Activated T-cell treated with anti-CD3 and anti-CD28 coated beads, Interleukin-2, amount 50 U/mL, for 72 hours (primary cell): ENCODE measurements at places on chromosomes 16 and 17.
A peak's percentile ranks its signal among the peaks of the same experiment; 100 is the strongest.

- DNase-seq = no peak
These were observed 214.6 kb downstream of the CCDC182 start for GRCh38 chr17:57530508-57530907.

DNA sequence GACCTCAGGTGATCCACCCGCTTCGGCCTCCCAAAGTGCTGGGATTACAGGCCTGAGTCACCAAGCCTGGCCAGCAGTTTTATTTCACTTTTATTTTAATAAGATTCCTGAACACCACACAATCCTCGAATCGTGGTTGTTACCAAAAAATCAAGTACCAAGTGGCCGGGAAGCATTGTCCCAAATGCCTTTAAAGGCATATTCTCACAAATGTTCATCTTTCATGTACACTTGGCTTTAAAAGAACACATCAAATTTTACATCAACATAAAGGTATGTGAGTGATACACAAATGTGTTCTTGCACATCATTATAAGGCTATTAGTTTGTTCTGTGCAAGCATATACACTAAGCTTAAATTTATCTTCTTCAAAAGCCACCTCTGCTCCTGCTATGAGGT lies 8.1 kb upstream of the MYH11 start:
- DNase-seq = no peak

GRCh38 chr16:84314814-84315213 lies 20.1 kb downstream of the WFDC1 start:
- DNase-seq = no peak

GRCh38 chr16:50967827-50968612 lies 183.1 kb downstream of the SALL1 start:
- no peak for DNase-seq

DNA sequence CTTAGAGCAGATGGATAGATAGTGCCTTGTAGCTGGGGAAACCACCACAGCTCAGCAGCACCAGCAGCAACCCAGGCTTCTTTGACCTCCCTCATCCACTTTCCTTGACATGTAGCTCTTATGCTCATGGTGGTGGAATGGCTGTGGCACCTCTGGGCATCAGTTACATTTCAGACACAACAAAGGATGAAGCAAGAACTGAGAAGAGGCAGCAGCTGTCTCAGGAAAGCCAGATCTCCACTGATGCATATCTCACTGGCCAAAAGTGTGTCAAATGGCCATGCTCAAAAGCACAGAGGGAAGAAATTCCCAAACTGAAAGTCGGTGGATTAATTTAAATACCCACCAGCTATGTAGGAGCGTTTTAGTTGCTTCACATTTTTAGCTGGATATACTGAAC lies 671.4 kb upstream of the SALL1 start:
- DNase-seq = no peak

GRCh38 chr17:82786427-82786826 lies 34.6 kb downstream of the TBCD start:
- DNase-seq = no peak

- peak; percentile 22 for DNase-seq
These were observed 2.6 kb downstream of the TSPOAP1 start for GRCh38 chr17:58325976-58326468.

DNA sequence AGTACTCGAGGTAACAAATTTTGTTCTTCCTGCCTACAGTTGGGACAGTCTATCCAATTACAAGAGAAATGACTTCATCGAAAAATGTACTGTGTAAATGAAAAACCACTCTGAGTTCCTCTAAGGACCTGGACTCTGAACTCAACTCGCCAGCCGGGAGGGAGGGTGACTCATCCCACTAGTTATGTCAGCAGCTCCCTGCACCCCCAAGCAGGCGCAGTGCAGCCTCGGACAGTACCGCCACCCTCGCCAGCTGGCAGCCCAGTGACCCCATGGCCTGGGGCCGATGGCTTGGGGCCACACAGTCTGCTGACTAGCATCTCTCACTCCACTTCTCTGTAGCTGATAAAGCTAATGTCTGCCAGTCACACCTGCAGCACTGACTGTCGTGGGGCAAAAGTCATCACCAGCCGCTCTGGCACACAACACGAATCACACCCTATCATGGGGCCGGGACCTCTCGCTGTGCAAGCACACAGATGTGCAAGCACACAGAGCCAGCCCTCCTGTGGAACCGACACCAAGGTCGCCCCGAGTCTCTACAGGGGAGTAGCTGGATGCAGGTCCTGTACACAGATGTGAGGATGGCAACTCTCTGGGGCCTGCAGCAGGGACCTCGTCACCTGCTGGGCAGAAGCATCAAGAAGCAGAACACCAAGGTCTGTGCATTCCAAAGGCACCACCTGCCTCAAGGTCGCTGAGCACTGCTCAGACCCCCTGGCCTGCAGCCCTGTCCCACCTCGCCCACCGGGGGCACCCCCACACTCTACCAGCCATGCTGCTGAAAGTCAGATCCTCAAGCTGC lies 5.7 kb downstream of the CSNK1D start:
- peak; percentile 47 for DNase-seq

- no peak for DNase-seq
These were observed 367.9 kb downstream of the SOX9 start for GRCh38 chr17:72488555-72489271.

- no peak for DNase-seq
These were observed 111.5 kb downstream of the ZFHX3 start for GRCh38 chr16:72936408-72936807.

DNA sequence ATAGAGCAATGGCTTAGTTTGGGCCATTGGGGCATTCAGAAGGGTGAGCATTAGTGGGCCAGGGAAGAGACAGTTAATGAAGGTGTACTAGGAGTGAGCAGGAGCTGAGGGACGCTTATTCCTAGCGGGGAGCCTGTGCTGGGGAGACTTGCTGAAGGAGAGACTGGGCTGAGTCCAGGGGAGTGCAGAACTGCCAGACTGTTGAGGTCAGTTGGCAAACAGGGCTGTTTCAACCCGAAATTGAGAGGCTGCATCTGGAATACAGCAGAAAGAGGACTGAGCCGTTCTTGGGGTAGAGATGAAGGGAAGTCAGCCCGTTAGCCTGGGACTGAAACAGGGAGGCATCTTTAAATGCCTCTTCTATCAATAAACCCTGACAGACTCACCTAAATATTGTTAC lies 33.2 kb downstream of the MAP2K6 start:
- no peak for DNase-seq

DNA sequence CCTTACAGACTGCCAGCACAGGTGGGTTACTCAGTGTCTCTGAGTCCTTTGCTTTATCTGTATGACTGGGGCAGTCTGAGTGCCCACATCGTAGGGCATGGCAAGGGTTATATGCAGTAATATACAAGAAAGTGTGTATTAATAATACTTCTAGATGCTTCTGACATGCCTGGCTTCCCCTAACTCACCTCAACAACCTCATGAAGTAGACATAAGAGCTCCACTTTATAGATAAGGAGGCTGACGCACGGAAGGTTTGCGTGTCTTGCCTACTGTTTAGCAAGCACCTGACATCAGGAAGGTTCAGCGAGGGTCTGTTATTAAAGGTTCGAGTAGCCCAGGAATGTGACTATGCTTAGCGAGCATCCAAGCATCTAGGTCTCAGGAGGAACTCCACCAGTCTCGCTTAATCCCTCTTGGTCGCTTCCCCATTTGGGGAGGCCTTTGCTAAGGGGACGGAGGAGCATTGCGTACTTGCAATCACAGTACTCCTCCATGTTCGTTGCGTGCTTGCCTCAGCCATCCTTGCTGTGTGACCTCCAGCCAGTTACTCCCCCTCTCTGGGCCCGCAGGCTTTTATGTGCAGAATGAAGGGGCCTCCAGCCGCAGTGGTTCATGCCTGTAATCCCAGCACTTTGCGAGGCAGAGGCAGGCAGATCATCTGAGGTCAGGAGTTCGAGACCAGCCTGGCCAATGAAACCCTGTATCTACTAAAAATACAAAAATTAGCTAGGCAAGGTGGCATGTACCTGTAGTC lies 1.6 kb downstream of the KCNG4 start:
- DNase-seq = no peak

DNA sequence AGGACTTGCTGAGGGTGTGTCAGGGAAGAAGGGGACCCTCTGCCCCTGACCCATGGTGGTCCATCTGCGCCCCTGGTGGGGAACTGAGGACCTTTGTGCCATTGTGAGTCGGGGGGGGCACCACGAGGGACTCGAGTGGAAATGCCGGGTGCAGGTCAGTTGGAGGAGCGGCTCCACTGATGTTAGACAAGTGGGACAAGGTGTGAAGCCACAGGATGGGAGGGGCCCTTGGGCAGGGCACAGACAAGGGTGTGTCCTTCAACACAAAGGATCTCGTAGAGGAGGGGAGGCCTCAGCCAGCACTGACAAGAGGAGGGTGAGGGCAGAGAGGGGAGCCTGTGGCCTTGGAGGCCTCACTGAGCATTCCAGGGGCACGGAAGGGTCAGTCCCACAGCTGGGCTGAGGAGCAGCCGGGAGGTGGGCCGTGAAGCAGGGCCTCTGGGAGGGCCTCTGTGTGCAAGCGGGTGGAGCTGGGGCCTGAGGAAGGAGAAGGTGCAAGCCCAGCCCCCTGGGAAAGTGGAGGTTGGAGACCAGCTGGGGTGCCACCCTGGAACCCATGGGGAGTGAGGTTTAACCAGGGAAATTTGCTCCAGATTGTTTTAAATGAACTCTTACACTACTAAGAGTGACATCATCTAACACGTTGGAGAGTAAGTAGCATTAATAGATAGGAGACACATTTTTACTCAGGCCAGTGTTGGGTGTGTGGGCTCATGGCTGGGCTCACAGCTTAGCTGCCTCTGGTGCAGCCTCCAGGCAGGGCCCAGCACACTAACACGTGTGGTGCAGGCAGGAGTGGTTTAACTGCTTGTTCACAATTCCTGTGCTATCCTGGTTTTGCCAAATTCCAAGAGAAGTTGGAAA lies 27.9 kb downstream of the NARF start:
- DNase-seq = no peak

DNA sequence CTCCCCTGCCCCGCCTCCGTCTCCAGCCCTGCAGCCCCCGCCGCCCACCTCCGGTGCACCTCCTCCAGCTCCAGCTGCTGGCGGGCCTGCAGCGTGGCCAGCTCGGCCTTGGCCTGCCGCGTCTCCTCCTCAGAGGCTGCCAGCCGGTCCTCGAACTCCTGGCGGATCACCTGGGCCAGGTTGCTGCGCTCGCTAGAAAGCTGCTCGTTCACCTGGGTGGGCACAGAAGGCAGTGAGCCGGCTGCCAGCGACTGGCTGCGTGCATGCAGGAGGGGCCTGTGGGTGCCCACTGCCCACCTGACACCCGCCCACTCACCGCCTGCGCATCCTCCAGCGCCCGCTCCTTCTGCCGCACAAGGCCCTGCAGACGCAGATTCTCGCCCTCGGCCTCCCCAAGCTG lies 24.6 kb upstream of the AATK start:
- DNase-seq = no peak

DNA sequence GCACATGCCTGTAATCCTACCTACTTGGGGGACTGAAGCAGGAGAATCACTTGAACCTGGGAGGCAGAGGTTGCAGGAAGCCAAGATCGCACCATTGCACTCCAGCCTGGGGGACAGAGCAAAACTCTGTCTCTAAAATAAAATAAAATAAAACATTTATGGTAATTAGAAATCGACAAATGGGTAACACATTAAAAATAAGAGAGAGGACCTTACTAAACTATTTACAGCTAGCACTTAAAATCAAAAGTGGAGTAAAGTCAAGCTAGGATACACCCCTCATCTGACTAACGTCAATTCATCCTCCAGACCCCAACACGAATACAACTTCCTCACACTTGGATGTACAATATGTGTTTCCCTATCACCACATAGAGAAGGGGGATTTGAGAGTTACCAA lies 27.8 kb upstream of the RHOT1 start:
- DNase-seq = no peak

DNA sequence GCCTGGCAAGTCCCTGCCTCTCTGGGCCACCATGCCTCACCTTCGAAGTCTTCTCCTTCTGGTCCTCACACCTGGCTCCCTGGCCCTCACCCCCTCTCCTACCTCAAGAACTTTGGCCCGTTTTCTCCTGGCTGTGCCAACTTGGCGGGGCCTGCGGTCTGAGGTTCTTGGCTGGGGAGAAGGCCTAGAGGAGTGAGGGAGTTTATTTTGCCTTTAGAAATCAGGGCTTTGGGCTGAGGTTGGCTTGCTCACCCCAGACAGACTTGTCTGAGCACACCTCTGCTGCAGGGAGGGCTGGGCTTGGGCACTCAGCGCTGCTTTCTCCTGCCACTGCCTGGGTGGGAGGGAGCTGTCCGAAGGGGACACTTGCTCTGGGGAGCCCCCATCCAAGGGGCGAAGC lies 23.3 kb upstream of the TAC4 start:
- no peak for DNase-seq

- no peak for DNase-seq
These were observed 3.6 kb downstream of the SLC43A2 start for GRCh38 chr17:1625053-1625452.

DNA sequence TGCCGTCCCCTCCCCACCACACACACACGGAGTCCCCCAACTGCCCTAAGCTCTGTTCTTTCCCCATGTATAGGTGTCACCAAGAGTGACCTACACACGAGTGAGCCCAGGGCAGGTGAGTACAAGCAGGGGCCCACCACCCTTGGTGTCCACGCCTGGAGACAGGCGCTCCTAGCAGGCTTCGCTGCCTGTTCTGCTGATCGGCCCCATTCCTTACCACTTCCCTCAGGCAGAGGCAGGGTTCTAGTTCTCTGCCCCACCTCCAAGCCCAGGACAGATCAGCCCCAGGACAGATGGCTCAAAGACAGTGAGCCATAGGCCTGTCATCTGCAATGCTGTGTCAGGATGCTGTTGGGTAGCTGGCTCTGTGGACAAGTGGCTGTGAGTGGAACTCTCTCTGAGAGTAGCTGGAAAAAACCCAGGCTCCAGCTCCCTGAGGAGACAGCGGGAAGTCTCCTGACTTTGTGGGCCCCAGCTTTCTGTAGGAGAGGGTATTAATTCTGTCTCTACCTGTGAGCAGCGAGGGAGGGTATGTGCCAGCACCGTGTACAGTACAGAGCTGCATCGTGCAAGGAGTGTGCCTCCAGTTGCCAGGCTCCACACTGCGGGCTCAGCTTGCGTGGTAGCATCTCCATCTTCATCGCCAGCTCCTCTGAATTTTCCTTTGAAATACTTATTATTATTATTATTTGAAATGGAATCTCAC lies 897 bp downstream of the TP53I13 start:
- DNase-seq = no peak

DNA sequence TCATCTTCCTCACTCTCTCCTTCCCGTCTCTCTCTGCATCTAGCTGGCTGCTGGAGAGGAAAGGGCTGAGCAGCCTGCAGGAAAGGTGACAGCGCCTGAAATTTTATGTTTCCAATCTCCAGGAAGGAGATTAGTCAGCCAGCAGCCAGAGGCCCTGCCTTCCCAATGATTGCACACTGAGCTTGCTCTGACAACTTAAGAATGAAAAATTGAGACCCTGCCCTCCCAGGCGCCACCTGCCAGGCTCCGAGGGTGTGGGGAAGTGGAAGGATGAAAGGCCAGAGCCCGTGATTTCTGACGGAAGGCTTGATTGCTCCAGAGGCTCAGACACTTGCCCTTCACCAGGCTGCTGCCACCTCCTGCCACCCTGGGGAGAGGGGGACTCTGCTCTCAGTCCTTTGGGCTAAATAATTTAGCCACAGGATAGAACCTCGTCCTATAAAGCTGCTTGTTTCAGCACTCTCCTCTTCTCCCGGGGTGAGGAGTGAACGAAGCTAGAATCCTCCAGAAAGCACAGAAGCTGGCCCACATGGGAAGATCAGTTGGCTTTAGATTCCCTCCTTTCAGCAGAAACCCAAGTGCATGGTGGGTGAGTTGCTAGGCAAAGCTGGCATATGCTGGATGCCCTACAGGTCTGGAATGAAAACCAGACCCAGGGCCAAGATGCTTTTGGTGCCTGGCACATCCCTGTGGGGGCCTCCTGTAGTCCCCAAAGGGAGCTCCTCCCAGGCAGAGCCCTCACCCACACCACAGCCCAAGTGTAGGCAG lies 33.5 kb downstream of the GRIN2C start:
- DNase-seq = no peak

GRCh38 chr17:66675991-66676371 lies 158.9 kb upstream of the CACNG5 start:
- DNase-seq = no peak
